Vagina (tissue), 2 donors: ENCODE measurements at places on chromosomes 1 and 21.

DNA sequence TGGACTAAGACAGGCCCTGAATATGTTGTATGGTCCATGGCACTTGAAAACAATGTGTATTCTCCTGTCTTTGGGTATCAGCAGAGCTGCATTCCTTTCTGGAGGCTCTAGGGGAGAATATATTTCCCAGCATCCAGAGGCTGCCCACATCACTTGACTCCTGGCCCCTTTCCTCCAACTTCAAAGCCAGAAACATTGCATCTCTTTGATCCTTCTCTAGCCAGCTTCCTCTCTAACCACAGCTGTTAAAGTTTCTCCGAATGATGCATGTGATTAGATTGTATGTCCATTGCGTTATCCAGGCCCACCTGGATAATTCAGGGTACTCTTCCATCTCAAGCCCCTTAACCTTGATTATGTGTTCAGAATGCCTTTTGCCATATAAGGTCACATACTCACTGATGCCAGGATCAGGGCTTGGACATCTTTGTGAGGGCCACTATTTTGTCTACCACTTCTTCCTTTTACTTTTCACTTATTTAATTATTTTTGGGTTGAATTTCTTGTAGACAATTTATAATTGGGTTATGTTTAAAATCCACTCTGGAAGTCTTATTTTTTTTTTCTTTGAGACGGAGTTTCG, 5.3 kb downstream of the CHD1L start:
- no peak for DNase-seq

DNA sequence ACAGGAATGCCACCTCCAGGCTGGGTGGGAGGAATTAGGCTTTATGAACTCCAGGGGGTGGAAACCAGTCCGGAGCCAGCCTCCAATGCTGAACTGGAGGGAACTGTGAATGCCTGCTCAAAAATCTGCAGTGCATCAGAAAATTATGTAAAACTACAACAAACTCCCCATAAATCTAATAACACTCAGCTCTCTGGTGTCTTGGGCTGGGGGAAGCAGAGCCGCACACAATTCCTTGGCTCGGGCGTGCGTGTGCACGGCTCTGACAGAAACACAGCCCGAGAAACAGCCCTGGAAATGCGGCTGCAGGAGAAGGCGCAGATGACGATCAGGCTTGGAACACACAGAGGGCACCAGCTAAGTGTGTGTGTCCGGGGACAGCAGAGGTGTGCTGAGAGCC, 127.6 kb upstream of the VAMP3 start:
- no peak for DNase-seq

DNA sequence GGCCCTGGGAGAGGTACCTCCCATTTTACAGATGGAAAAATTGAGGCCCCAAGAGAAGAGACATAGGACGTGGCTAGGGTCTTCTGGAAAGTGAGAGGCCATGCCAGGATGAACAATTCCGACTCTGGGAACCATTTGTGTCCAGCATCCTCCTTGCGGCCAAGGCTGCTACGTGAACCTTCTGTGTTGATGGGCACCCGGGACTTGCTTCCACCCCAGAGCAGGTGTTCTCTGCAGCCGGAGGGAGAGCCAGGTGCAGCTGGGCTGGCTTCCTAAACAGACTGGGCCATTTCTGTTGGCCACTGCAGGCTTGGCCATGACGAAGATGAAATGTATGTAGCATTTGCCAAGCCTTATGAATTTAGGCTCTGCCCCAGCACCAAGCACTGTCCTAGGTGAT, 118.9 kb downstream of the PRDM2 start:
- no peak for DNase-seq

DNA sequence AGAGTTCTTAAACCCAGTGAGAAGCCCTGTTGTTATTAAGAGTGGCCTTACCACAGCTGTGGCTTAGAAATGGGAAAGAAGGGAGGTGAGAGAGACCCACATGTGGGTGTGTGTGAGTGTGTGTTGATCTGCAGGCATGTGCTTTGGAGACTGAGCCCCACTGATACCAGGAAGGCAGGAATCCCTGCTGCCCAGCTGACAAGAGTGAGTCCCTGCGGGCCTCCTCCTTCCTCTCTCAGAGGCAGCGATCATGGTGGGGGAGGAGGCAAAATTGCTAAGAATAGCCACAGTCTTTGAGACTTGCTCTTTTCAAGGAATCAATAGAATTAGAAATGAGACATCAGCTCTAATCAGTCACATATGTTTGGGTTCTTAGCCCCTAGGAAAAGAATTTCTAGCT, 87.0 kb upstream of the WARS2 start:
- no peak for DNase-seq

- DNase-seq: no peak
These were observed 3.4 kb downstream of the SPATC1L start for GRCh38 chr21:46180778-46181391.

DNA sequence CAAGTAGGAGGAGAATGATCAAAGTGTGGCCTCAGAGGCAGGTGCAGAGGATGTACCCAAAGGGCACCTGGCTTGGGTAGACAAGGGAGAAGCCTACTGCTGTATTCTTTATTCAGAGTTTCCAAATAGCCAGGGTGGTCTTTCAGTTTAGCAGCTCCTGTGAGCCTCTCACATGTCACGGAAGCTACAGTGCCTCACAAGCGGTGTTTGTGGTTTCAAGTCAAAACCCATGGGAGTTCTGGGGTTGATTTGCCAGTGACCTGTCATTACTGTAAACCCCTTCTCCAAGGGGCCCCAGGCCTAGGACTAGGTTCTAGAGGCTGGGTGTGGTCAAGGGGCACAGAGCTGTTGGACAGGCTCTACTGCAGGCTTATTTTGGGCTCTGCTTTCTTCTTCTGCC, 10.2 kb upstream of the IL10 start:
- no peak for DNase-seq

- DNase-seq: no peak
These were observed 1963.0 kb downstream of the NCAM2 start for GRCh38 chr21:22961258-22961657.
